ENCODE measurements at places on chromosomes 3 and 15.

- H3K4me3 ChIP-seq = no peak overlapping the region
- H3K27me3 ChIP-seq = peaks cover 14% of the 10 kb centered on the region
- peak overlapping the region; percentile 11 for H3K27ac ChIP-seq
- no peaks in the 10 kb centered on the region for H3K36me3 ChIP-seq
- DNase-seq = no peak
Measured at GRCh38 chr3:143590660-143591059, 257.6 kb downstream of the SLC9A9 start.

DNA sequence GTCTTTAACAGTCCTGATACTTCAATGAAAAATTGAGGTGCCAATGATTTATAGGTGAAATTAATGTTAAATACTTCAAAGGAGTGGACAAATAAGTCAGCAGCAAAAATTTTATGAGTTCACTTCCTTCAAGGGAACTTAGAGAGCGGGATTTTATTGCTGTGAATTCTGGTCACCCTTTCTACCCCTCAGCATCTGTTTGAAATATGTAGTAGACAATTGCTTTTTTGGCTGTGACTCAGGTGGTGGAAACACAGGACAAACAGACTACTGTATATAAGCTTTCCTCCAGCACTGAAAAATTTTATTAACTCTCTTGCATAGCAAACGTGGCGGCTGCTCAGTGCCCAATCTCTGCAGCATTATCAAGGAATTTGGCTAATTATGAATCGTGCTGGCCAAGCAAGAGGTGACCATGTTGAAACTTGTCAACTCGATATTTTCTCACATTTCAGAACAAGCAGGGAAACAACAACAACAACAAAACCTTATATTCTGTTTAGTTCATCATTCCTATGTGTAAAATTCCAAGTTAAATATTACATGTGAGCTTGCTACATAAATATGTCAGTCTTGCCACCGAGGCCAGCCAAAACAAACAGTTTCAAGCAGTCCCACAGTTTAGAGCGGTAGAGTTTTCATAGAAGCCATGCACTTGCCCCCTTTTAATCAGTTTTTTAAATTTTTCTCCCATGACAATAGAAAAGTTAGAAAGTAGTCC lies 420.2 kb downstream of the FOXP1 start:
- peak overlapping the region; percentile 83 for H3K27ac ChIP-seq
- no peak for DNase-seq
- H3K4me1 ChIP-seq = peaks cover 45% of the 10 kb centered on the region
- peaks cover 16% of the 10 kb centered on the region for H3K36me3 ChIP-seq

DNA sequence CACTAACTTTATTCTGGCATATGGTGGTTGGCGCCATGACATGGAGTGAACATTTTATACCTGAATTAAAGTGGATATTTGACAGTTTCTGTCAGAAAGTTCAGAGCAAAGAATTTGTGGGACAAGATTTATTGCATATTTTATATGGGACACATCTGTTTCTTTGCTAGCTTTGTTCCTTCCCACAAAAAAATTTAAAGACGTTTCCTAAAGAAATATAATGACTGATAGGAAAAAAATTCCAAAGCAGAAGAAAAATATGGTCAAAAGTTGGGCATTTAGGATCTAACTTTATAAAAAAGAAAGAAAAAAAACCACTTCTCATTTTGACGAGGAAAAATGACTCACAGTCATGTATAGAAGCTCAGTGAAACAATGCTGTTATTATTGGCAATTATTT lies 101.6 kb downstream of the GREM1 start:
- H3K4me3 ChIP-seq = no peak overlapping the region
- peaks cover 2% of the 10 kb centered on the region for H3K27me3 ChIP-seq
- H3K27ac ChIP-seq = peak overlapping the region; percentile 87
- no peaks in the 10 kb centered on the region for H3K36me3 ChIP-seq
- H3K4me1 ChIP-seq = peaks cover 17% of the 10 kb centered on the region

- no peaks in the 10 kb centered on the region for H3K36me3 ChIP-seq
- no peaks in the 10 kb centered on the region for H3K4me1 ChIP-seq
- H3K4me3 ChIP-seq = no peak overlapping the region
- H3K27me3 ChIP-seq = peaks cover 11% of the 10 kb centered on the region
- DNase-seq = no peak
- no peak overlapping the region for H3K27ac ChIP-seq
Measured at GRCh38 chr3:135125171-135125801, 330.2 kb downstream of the EPHB1 start.

GRCh38 chr15:41980654-41981323 lies 8.4 kb upstream of the EHD4 start:
- H3K27ac ChIP-seq = no peak overlapping the region
- no peaks in the 10 kb centered on the region for H3K36me3 ChIP-seq
- H3K4me1 ChIP-seq = peaks cover 26% of the 10 kb centered on the region
- no peaks in the 10 kb centered on the region for H3K27me3 ChIP-seq
- no peak overlapping the region for H3K4me3 ChIP-seq
- no peak for DNase-seq

DNA sequence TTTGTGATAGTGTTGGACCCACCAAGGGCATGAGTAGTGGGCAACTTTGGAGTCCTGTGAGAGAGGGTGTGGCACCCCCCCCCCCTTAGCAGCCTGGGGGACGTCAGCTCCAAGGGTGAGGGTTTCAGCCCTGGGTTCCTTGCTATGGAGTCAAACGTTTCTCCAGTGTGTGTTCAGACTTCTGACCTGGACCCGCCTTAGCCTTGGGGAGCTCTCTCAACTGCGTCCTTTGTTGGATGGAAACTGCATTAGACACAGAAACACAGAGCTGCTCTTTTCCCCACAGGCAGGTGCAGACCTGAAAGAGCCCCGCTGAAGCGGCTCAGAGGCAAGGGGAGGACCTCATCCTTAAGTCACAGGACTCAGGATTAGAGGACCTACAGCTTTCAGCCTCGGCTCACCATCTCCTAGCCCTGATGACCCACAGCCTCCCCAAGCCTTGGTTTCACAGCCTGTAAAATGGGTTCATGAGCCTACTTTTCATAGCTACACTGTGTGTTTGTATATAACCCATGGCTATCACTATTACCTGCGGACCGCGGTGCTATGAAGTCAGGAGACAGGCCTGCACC lies 19.9 kb downstream of the ZNF710 start:
- H3K27ac ChIP-seq = no peak overlapping the region
- peaks cover 7% of the 10 kb centered on the region for H3K4me1 ChIP-seq
- no peak overlapping the region for H3K4me3 ChIP-seq
- no peak for DNase-seq

DNA sequence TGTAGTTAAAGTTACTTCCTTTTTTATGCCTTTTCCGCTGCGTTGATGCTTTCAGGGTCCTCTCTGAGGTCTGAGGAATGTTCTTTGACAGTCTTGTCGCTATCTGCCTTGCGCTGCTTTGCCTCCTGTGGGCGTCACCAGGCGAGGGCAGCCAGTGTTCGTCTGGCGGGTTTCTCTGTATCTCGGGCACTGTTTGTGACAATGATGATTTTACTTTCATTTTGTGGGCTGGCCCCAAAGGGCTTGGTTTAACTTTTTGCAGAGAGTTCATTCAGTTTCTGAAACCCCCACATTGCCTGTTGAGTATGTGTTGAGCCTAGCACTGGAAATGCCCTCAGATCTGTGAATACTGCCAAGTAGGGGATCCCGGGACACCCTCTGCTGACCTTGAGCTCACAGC lies 24.6 kb upstream of the SACM1L start:
- H3K4me1 ChIP-seq = peaks cover 16% of the 10 kb centered on the region
- no peak for DNase-seq
- H3K27me3 ChIP-seq = no peaks in the 10 kb centered on the region
- H3K27ac ChIP-seq = no peak overlapping the region
- H3K4me3 ChIP-seq = no peak overlapping the region

DNA sequence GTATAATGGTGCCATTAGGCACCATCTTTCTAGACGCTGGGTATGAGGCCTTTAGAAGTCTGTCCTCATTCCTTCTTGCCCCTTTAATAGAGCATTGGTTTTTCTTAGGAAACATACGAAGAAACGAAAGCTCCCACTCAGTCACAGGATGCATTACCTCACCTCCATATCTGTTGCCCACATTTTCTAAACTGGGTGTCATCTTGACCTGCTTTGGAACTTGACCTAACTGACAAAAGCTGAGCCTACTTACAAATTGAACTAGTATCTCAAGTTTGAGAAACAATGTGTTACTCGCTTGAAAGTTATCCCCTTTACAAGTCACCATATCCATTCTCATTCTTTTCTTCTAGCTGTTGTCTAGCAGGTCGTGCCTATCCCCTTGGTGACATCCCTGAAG lies 102.7 kb downstream of the VPS8 start:
- no peak overlapping the region for H3K4me3 ChIP-seq
- H3K27ac ChIP-seq = no peak overlapping the region
- no peak for DNase-seq
- peaks cover 11% of the 10 kb centered on the region for H3K4me1 ChIP-seq
- H3K27me3 ChIP-seq = no peaks in the 10 kb centered on the region

DNA sequence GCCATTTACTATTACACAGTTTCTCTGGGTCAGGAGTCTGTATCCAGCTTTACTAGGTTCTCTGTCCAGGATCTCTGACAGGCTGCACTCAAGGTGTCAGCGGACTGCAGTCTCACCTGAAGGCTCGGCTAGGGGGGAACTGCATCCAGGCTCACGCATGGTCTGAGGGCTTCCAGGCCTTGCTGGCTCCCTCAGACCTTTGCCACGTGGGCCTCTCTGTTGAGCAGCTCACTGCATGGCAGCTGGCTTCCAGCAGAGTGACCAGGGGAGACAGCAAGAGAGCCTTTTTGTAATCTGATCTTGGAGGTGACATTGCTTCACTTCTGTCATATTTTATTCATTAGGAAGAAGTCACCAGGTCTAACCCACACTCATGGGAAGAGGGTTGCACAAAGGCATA lies 152.3 kb downstream of the CACNA2D3 start:
- no peaks in the 10 kb centered on the region for H3K4me1 ChIP-seq
- peaks cover 15% of the 10 kb centered on the region for H3K27me3 ChIP-seq
- no peaks in the 10 kb centered on the region for H3K36me3 ChIP-seq
- no peak for DNase-seq

- H3K27me3 ChIP-seq = peaks cover 6% of the 10 kb centered on the region
- no peak for DNase-seq
- H3K4me1 ChIP-seq = peaks cover 3% of the 10 kb centered on the region
- H3K27ac ChIP-seq = no peak overlapping the region
Measured at GRCh38 chr3:139718415-139718814, 40.6 kb upstream of the NMNAT3 start.

- peak overlapping the region; percentile 95 for H3K27ac ChIP-seq
- DNase-seq = peak; percentile 45
- peaks cover 65% of the 10 kb centered on the region for H3K4me1 ChIP-seq
- H3K4me3 ChIP-seq = peak overlapping the region; percentile 90
- H3K27me3 ChIP-seq = no peaks in the 10 kb centered on the region
Measured at GRCh38 chr3:29281344-29282241, 722 bp downstream of the RBMS3 start.

- H3K27ac ChIP-seq = no peak overlapping the region
- no peak overlapping the region for H3K4me3 ChIP-seq
- no peak for DNase-seq
- H3K27me3 ChIP-seq = peaks cover 11% of the 10 kb centered on the region
- no peaks in the 10 kb centered on the region for H3K36me3 ChIP-seq
- H3K4me1 ChIP-seq = peaks cover 3% of the 10 kb centered on the region
Measured at GRCh38 chr3:187188931-187189330, 8.4 kb upstream of the RTP1 start.

DNA sequence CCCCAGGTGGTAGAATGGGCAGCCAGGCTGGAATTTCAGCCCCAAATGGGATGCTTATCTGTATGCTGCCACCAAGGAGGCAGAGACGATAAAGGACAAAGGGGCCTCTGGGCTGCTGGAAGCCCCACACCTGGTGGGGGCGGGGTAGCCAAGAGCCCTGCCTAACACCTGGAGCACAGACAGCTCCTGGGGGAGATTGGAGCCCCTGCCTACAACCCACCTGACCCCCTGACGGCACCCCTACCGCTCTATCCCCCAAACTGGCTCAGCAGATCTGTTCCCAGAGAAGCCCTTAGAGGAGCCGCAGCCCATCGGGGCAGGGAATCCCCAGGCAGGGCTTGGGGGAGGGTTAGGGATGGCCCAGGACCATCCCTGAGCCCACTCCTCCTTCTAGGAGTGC lies 15.8 kb upstream of the SEMA3F start:
- no peaks in the 10 kb centered on the region for H3K36me3 ChIP-seq
- no peak overlapping the region for H3K4me3 ChIP-seq
- H3K4me1 ChIP-seq = peaks cover 49% of the 10 kb centered on the region
- no peak for DNase-seq
- H3K27ac ChIP-seq = peak overlapping the region; percentile 9

DNA sequence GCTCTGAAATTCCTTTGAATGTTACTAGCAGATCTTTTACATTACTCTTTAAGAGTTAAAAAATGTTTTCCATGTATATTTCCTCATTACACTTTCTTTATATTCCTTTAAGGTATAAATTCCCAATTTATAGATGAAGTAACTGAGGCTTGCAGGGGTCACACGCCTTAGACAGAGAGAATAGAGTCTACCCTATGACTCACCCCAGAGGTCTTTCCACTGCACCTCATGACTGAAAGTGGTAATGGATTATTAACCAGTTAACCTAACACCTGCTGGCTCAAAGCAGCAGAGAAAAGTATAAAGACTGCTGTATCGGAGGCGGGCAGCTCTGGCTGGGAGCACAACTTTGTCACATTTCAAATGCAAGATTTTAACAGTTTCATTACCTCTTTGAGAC lies 37.7 kb downstream of the LDHAL6B start:
- no peaks in the 10 kb centered on the region for H3K36me3 ChIP-seq
- no peak for DNase-seq
- H3K27me3 ChIP-seq = no peaks in the 10 kb centered on the region
- H3K4me1 ChIP-seq = no peaks in the 10 kb centered on the region

DNA sequence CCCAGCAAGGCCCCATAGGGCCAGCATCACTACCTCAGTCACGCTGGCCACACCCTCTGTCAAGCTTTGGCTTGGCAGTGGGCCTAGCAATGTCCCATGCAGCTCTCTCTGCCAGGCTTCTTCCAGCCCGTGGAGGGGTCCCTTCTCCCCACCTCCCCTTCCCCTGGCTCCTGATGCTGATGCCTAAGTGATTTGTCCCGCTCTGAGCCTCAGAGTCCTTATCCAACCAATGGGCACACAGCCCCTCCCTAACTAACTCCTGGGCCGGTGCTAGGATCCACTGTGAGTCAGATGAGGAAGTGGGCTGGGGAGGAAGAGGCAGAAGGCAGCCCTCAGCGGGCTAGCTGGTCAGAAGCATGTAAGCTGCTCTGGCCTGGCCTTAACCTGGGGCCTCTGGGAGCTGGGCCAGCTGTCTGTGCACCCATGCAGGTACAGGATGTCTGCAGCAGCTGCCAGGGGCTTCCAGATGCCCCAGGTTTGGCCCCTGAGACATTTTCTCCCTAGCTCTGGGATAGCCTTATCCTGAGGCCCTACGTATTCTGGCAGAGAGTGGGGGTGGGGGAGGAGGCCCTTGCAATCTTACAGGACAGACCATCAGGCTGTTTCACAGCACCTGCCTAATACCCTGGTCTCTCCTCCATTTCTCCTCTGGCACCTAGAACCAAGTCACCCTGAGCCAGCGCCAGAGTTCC lies 740 bp upstream of the ZBTB47 start:
- H3K27ac ChIP-seq = peak overlapping the region; percentile 93
- H3K4me1 ChIP-seq = peaks cover 34% of the 10 kb centered on the region
- no peaks in the 10 kb centered on the region for H3K27me3 ChIP-seq
- no peak for DNase-seq
- peak overlapping the region; percentile 94 for H3K4me3 ChIP-seq
